ENCODE measurements at places on chromosomes 12 and 14.

- no peak for DNase-seq
Measured at GRCh38 chr12:48750215-48750614, 33.7 kb upstream of the CCNT1 start.

DNA sequence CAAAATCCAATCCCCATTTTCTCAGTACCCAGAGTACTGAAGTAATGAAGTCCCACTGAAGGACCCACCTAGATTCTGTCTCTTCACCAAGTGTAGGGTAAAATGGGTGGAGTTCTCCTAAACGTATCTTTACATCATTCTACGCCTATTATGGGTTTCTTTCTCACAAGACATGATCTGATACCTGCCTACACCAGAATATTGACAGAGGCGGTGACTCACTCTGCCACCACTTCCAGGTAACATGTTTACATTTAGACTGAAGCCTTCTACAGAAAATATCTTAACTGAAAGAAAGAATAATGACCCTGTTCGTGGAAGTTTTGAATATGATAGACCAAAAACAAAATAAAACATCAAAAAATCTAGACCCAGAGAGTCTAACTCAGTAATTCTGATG, 89.8 kb downstream of the BTG1 start:
- no peak for DNase-seq

DNA sequence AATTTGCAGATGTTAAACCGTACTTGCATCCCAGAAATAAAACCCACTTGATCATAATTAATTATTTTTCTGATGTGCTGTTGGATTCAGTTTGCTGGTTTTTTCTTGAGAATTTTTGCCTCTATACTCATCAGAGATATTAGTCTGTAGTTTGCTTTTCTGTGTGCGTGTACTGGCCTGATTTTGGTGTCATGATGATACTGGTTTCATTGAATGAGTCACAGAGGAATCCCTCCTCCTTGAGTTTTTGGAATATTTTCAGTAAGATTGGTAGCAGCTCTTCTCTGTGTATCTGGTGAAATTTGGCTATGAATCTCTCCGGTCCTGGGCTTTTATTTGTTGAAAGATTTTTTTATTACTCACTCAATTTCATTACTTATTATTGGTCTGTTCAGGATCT, 100.4 kb upstream of the PMCH start:
- DNase-seq: no peak

GRCh38 chr14:74080820-74081460, 3.3 kb downstream of the ALDH6A1 start:
- no peak for DNase-seq

- no peak for DNase-seq
Measured at GRCh38 chr12:76542908-76543307, 16.7 kb downstream of the OSBPL8 start.
